ENCODE measurements at places on chromosomes 1 and 21.

- DNase-seq = no peak
Observed at GRCh38 chr1:242456726-242457269, 67.7 kb downstream of the PLD5 start.

- no peak for DNase-seq
Observed at GRCh38 chr1:157189986-157190982, 52.1 kb upstream of the ETV3 start.

GRCh38 chr1:234842726-234843641 lies 233.0 kb upstream of the IRF2BP2 start:
- peak; percentile 10 for DNase-seq

GRCh38 chr21:40447016-40447415 lies 399.9 kb downstream of the DSCAM start:
- DNase-seq = no peak

DNA sequence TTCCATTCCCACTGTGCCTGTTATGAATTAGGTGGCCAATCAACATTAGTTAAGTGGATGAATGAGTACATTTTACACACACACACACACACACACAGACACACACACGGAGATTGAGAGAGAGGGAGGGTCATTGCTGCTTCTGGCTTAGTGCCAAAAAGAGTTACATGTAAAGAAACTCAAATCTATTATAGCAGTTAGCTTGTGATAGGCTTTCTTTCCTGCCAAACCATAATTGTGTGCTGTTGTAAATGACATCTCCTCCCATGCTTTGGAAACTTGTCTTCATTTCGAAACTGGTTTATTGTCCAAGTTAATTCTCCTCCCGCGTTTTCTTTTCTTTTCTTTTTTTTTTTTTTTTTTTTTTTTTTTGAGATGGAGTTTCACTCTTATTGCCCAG lies 1.4 kb upstream of the MT1HL1 start:
- DNase-seq = no peak

All from fibroblast of skin of right quadriceps (primary cell).